ENCODE measurements at places on chromosomes 3 and 15. TPM values are rescaled to one million over a fixed set of nuclear protein-coding genes. Genes with fewer than 3 reads are reported as not detected.

CCDC9B gene
- 20.2 TPM for total RNA-seq

LRRC2 gene
- not detected for total RNA-seq

GCSAM gene
- total RNA-seq = not detected

NOX5 gene
- 0.24 TPM for total RNA-seq

POLQ gene
- total RNA-seq = 6.3 TPM

CPNE4 gene
- total RNA-seq = 4.0 TPM

STRIT1 gene
- total RNA-seq = not detected

CPN2 gene
- not detected for total RNA-seq

UACA gene
- total RNA-seq = 51.4 TPM

KLHL24 gene
- total RNA-seq = 7.6 TPM

AMOTL2 gene
- 46.2 TPM for total RNA-seq

OR5H6 gene
- not detected for total RNA-seq

INSYN1 gene
- 1.5 TPM for total RNA-seq

NAALADL2 gene
- 0.23 TPM for total RNA-seq

AADAC gene
- total RNA-seq = 16.4 TPM

IRAK2 gene
- total RNA-seq = 26.4 TPM

GOLGB1 gene
- total RNA-seq = 20.6 TPM

SH2D7 gene
- not detected for total RNA-seq

EOGT gene
- 10.2 TPM for total RNA-seq

GOLGA6B gene
- total RNA-seq = not detected

FETUB gene
- total RNA-seq = 0.25 TPM

RYR3 gene
- 0.01 TPM for total RNA-seq

All from A549 treated with CORT108297 at 1 μM for 4 hours (cell line).